Activated CD8-positive, alpha-beta memory T cell treated with anti-CD3 and anti-CD28 coated beads, Interleukin-2, amount 10 ng/mL, durations not matched to agents 7 days and 5 days (primary cell): ENCODE measurements at places on chromosomes 7 and 10. TPM values are rescaled to one million over a fixed set of nuclear protein-coding genes. Genes with fewer than 3 reads are reported as not detected.

DNA sequence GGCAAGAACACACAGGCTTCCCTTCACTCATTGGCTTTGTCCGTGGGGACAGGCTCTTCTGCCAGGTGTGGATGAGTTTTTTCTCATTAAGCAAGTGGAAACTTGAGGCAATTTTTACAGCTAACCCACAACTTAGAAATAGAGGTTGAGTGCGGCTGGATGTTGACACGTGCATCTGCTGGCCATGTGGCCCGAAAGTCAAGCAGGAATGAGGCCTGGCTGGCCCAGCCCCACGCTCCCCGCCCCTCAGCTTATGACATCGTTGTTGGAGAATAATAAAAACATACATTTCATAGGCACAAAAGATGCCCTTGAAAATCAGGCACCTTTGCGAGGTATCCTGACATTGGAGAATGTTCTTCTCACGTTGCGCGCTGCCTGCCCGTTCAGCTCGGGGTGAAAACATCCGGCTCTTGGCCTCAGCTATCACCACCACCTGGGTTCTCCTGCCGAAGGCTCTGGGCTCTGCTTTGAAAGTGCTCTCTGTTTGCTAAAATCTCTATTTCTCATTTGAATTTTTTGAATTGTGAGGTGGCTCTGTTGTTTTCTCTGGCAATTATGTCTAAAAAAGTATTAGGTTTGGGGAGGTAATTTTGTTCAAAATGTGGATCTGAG is 310.7 kb downstream of the WDR37 start:
- peaks cover 30% of the 10 kb centered on the region for H3K27me3 ChIP-seq
- no peak overlapping the region for H3K27ac ChIP-seq
- no peaks in the 10 kb centered on the region for H3K4me1 ChIP-seq
- H3K36me3 ChIP-seq, result no peaks in the 10 kb centered on the region
- no peak for DNase-seq

Gene NMT2
- 21.3 TPM for total RNA-seq

- H3K27me3 ChIP-seq, result peaks cover 75% of the 10 kb centered on the region
- H3K4me1 ChIP-seq, result peaks cover 4% of the 10 kb centered on the region
- no peak overlapping the region for H3K4me3 ChIP-seq
- H3K36me3 ChIP-seq, result no peaks in the 10 kb centered on the region
- no peak overlapping the region for H3K27ac ChIP-seq
Observed at GRCh38 chr10:112955582-112956421, 5.8 kb downstream of the TCF7L2 start.

DNA sequence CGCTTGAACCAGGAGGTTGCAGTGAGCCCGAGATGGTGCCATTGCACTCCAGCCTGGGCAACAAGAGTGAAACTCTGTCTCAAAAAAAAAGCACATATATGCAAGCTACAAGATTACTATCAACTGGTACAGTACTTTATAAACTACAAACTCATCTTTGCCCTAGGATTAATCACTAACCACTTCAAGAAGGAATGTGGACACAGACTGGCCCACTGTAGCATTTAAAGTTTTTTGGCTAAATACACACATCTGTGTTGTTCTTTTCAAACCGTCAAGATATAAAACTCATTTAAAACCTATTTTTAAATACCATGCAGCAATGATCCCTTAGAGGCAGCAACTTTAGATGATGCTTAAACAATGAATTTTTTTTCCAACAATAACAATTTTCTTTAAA is 205.4 kb downstream of the IMMP2L start:
- peaks cover 5% of the 10 kb centered on the region for H3K4me1 ChIP-seq
- no peak for DNase-seq
- H3K27ac ChIP-seq, result no peak overlapping the region
- no peaks in the 10 kb centered on the region for H3K27me3 ChIP-seq
- no peaks in the 10 kb centered on the region for H3K36me3 ChIP-seq
- no peak overlapping the region for H3K4me3 ChIP-seq

DNA sequence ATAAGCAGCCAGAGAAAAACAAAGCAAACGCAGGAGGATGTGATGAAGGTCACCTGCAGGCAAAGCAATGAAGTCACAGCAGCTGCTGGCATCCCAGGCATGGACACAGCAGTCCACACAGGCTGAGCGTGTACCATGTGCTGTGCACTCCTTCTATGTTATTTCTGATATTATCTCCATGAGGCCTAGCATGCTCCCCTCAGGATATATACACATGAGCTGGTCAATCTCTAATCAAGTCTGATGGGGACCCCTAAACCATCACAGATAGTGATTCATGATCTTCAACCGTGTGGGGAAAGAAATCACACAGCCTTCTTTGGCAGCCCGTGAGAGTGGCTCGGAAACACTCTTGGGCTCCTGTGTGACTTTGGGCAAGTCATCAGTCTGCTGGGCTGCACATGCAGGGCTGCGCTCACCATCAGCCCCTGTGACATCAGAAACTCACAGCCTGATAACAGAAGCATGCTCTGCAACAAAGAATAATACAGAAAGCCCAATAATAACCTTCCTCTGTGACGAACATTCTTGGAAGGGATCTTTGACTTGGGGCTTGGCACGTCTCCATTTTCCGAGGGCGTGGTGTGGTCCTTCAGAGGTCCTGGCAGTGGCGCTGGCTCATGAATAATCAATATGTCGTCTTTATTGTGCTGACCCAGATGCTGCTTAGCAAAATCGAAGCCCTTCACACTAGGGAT is 83.0 kb upstream of the ATP6V0A4 start:
- DNase-seq, result no peak
- H3K27me3 ChIP-seq, result no peaks in the 10 kb centered on the region
- H3K4me1 ChIP-seq, result peaks cover 23% of the 10 kb centered on the region
- H3K36me3 ChIP-seq, result no peaks in the 10 kb centered on the region

DNA sequence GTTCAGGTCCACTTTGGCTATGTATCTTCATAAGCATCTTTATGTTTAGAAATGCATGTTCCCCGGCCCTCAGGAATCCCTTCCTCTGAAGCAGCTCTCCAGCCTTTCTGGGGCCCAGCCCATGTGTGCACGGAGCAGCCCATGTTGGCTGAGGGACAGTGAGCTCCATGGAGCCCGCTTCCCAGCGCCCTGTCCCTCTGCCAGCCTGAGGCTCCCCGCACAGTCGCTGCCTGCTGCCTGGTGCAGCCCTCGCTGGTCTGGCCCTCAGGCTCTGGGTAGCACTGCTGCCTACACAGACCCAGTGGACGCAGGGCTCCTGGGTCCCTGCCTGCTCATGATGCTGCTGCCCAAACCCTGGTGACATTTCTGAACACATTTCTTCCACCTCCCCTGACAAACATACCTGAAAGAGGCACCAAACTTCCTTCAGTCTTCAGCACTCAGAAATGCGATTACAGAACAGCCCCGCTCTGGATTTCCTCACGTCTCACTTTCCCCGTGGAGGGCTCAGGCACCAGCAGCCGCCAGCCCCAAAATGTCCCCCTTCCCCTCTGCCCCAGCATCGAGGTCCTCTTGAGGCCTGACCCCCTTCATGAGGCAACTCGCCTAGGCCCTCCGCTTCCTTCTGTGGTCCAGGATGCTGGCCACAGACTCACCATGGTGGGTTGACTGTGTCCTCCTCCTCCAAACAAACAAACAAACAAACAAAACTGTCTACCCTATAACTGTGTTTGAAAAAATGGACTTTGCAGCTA is 5.0 kb upstream of the TCERG1L start:
- no peaks in the 10 kb centered on the region for H3K36me3 ChIP-seq
- no peak overlapping the region for H3K4me3 ChIP-seq
- peaks cover 11% of the 10 kb centered on the region for H3K27me3 ChIP-seq

Gene LRRC4
- total RNA-seq, result not detected

DNA sequence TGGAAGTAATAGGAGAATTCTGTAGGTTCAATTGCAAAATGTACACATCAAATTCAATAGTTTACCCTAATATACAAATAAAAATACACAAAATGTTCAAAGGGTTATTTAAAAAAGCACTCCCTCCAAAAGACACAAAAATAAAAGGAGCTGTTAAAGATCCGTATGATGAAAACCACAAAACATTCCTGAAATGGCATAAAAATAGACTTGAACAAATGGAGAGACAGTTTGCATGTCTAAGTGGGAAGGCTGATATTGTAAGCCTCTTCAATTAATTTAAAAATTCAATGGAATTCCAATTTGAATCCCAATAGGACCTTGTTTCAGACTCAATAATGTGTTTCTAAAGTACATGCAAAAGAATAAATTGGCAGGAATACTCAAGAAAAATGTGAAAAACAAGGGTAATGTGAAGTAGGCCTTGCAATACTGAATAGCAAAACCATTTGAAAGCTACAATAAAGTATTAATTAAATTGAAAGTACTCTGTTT is 38.0 kb upstream of the INSYN2A start:
- no peak overlapping the region for H3K4me3 ChIP-seq
- no peaks in the 10 kb centered on the region for H3K27me3 ChIP-seq
- H3K36me3 ChIP-seq, result no peaks in the 10 kb centered on the region
- H3K4me1 ChIP-seq, result no peaks in the 10 kb centered on the region

GRCh38 chr10:71542478-71542877 is 145.8 kb downstream of the CDH23 start:
- H3K27ac ChIP-seq, result no peak overlapping the region
- H3K4me3 ChIP-seq, result no peak overlapping the region
- peaks cover 5% of the 10 kb centered on the region for H3K27me3 ChIP-seq
- no peak for DNase-seq

GRCh38 chr10:130835068-130835467 is 476.5 kb downstream of the TCERG1L start:
- H3K27me3 ChIP-seq, result no peaks in the 10 kb centered on the region
- H3K27ac ChIP-seq, result no peak overlapping the region

DNA sequence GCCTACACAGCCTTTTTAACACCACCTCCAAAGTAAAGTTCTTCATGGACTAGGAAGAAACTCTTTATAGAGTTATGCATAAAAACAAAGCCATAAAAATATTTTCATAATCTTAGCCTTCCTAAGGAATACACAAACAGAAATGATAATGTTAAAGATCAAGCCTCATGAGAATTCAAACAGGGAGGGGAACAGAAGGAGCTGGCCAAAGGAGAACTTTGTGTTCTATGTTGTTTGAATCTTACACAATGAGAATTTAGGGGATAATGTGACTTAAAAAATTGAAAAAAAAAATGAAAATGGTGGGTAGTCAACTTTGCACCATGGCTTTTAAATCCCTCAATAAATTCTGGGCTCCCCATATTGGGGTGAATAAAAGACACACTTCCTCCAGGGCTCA is 9.1 kb upstream of the PILRB start:
- H3K4me1 ChIP-seq, result peaks cover 57% of the 10 kb centered on the region
- H3K27ac ChIP-seq, result peak overlapping the region; percentile 28
- H3K36me3 ChIP-seq, result peaks cover 55% of the 10 kb centered on the region
- H3K27me3 ChIP-seq, result no peaks in the 10 kb centered on the region
- DNase-seq, result no peak
- H3K4me3 ChIP-seq, result no peak overlapping the region

Gene ANKRD30A
- not detected for total RNA-seq

DNA sequence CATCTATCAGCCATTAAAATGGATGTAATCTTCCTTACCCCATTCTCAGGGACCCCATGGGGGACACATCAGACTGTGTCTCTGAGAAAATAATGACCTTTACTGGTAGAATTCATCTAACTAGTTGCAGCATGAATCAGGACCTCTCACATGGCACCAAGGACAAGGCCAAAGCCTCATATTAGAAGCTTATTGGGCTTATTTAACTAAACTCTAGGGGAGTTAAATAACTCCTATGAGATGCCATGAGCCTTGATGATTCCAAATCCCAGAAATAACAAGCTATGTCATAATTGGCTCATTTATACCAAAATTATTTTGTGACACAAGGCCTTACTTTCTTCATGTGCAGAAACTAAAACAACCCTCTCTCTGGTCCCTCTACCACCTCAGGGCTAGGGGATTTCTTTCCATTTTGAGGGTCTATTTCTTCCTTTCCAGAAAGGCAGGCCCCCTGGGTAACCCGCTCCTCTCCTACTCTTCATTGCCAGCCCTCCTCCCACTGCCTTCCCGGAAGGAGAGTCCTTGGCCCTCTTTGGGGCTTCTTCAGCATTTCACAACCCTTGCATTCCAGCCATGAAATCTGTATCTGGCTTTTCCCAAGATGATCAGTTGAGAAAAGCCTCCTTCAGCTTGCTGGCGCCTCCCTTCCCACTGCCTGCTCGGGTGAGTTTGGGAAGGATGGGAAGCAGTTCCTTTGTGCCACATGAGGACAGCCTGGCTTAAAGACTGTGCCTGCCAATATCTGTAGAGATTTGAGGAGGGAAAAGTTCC is 41.8 kb upstream of the TRIM8 start:
- H3K27me3 ChIP-seq, result no peaks in the 10 kb centered on the region
- peaks cover 3% of the 10 kb centered on the region for H3K4me1 ChIP-seq
- H3K36me3 ChIP-seq, result peaks cover 1% of the 10 kb centered on the region
- H3K4me3 ChIP-seq, result no peak overlapping the region
- no peak for DNase-seq
- no peak overlapping the region for H3K27ac ChIP-seq

GRCh38 chr7:102291056-102291915 is 4.6 kb downstream of the SH2B2 start:
- H3K4me3 ChIP-seq, result no peak overlapping the region
- H3K36me3 ChIP-seq, result no peaks in the 10 kb centered on the region
- no peak overlapping the region for H3K27ac ChIP-seq
- H3K27me3 ChIP-seq, result peaks cover 10% of the 10 kb centered on the region
- DNase-seq, result no peak

DNA sequence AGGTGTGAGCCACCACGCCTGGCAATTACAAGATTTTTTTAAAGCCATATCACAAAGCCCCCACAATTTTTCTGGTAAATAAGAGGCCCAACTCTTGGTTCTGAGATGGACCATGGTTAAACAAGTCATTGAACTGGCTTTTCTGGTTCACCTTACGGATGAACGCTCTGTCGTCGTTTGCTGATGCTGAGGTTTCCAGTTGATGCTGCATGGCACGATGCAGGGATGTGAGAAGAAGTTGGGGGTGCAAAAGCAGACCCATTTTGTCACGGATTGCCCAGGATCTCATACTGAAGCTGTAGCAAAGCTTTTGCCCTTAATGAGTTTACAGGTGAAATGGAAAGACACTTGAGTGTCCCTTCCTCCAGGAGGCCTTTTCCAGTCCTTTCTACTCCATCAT is 2.0 kb upstream of the IL2RA start:
- peaks cover 68% of the 10 kb centered on the region for H3K4me1 ChIP-seq
- no peak overlapping the region for H3K4me3 ChIP-seq
- H3K27ac ChIP-seq, result peak overlapping the region; percentile 80
